ENCODE measurements at places on chromosomes 1 and 21.

DNA sequence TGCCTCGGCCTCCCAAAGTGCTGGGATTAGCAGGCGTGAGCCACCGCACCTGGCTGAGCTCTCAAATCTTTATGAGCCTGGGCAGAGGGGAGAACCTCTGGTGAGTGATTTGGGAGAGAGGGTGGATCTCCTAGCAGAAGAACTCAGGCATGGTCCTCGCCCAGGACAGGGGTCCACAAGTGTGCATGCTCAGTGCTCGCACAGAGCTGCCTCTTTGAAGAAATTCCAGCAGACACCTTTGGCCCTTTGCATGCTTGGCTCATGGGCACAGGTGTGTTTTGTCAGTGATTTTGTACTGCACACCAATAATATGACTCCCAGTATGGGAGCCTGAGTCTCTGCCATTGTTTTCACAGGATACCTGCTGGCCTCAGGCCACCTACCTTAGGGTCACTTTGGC, 11.8 kb upstream of the PRAMEF12 start:
- DNase-seq: no peak

- no peak for DNase-seq
Observed at GRCh38 chr1:32508761-32509160, 30.5 kb upstream of the ZBTB8A start.

DNA sequence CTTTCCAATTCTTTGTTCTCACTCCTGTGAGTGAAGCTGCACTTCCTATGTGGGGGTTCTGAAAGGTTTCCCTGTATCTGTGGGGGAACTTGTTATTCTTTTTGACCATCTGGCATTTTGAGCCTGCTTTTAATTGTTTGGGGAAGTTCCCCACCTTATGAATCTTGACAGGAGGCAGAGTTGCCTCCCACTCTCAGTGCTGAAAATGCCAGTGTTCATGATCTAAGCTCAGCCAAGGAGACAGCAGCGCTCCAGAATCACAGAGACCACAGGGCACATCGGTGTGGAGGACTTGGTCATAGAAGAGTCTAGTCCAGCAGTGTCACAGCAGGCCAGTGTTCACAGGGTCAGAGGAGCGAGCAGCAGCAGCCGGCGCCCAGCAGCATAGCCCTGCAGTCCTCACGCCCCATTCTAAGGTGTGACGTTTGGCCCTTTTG, 63.8 kb upstream of the PRDX6 start:
- no peak for DNase-seq

DNA sequence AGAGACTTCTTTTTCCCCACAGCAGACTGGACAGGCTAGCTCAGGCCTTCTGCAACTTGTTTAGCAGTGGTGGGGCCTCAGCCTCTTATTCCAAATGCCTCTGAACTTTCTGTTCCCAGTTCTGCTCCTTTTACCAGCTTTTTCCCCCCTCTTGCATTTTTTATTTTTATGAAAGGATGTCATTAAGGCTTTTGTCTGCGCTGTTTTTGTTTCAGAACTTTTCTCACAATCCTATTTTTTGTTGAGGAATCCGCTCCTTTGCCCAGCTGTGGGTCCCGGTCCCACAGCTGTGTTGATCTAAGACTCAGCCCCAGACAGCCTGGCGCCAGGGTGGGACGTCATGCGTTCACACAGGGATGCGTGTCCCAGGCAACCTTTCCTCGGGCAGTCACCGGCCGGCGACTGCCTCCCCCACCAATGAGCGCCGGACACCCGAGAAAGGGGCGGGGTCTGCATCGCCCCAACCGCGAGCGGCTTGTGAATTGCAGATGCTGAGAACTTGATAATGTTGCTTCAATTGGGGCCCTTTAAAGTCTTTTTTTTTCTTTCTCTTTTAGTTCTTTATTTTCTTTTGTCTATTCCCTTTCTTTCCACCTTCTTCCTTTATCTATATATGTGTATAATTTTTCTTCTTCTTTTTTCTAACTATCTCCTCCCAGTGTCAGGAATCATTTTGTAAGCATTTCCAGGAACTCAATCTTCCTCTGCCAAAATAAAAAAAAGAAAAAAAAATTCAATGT, 3.0 kb upstream of the ID3 start:
- no peak for DNase-seq

All from iPS DF 6.9 (cell line).